ENCODE measurements at places on chromosomes 1 and 21.
A peak's percentile ranks its signal among the peaks of the same experiment; 100 is the strongest.

DNA sequence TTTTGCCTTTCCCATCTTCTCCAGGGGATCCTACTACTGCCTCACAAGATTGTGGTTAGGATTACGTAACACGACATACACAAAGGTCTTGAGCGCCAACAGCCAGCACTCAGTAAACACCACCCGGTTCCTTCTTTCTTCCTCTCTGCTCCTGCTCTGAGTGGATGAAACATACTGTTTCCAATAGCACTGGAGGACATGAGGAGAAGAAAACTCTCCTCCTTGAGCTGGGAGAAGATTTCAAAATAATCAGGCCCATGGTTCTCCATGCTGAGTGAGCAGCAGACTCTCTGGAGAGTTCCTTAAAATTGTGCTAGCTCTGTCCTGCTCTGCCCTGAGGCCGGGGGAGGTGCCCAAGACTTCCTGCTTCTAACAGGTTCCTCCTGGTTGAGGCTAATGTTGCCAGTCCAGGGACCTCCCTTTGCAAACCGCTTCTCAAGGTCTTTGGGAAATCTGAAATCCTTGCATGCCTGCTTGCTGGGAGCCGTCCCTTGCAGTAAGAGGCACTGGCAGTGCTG is 29.4 kb upstream of the MX1 start:
- no peak for DNase-seq

DNA sequence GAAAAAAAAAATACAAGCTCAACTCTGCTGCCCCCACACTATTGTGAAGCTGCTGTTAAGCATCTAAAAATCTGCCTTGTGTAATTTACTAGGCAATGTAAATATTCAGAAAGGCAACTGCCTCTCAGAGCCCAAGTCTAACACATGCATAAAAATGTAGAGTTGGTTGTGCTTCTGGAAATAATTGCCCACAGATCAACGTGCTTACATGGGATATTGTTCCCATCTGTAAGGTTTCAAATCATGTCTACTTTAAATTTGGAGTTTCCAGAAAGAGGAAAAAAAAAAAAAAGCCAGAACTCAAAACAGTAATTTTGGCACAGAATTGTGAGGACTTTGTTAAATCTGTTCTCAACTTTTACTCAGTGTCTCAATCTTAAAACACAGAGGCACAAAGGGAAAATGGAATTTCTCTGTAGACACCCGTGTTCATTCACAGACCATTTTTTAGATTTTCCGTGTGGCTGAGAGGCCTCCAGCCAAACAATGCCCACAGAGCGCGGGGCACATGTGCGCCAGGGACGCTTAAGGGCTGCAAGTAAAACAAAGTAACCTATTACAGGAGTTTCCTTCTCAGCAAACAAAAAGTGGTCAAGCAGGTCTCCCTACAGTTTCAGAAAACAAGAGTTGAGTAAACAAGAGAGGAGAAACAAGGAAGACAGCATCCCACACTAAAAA is 115.5 kb downstream of the RERE start:
- DNase-seq = peak; percentile 77

- DNase-seq = no peak
Measured at GRCh38 chr1:170686291-170686690, 22.4 kb downstream of the PRRX1 start.

- DNase-seq = no peak
Measured at GRCh38 chr1:245420926-245421325, 266.1 kb downstream of the KIF26B start.

DNA sequence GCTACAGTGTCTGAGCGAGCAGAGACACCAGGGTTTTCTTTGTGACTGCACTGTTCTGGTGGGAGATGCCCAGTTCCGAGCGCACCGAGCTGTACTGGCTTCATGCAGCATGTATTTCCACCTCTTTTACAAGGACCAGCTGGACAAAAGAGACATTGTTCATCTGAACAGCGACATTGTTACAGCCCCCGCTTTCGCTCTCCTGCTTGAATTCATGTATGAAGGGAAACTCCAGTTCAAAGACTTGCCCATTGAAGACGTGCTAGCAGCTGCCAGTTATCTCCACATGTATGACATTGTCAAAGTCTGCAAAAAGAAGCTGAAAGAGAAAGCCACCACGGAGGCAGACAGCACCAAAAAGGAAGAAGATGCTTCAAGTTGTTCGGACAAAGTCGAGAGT is 2.7 kb downstream of the ZBTB18 start:
- peak; percentile 62 for DNase-seq

GRCh38 chr1:38500891-38501290 is 358.7 kb downstream of the RRAGC start:
- no peak for DNase-seq

DNA sequence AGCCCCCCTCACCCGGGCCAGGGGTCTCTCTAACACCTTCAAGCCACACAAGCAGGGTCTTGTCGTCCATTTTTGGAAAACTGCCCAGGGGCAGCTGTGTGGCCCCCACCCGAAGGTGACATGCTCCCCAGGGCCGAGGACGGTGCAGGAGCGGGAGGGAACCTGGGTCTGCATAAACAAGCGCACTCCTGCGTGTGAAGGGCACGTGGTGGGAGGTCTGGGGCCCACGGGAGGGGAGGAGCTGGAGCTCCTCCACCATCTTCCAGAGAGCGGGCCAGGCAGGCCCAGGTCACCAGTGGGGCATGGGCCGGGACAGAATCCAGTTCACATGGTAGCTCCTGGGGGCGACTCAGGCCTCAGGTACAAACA is 16.5 kb downstream of the CFAP74 start:
- DNase-seq = no peak

GRCh38 chr1:204640578-204640977 is 45.0 kb downstream of the LRRN2 start:
- DNase-seq = peak; percentile 71

GRCh38 chr1:210342986-210343780 is 14.5 kb downstream of the HHAT start:
- no peak for DNase-seq

DNA sequence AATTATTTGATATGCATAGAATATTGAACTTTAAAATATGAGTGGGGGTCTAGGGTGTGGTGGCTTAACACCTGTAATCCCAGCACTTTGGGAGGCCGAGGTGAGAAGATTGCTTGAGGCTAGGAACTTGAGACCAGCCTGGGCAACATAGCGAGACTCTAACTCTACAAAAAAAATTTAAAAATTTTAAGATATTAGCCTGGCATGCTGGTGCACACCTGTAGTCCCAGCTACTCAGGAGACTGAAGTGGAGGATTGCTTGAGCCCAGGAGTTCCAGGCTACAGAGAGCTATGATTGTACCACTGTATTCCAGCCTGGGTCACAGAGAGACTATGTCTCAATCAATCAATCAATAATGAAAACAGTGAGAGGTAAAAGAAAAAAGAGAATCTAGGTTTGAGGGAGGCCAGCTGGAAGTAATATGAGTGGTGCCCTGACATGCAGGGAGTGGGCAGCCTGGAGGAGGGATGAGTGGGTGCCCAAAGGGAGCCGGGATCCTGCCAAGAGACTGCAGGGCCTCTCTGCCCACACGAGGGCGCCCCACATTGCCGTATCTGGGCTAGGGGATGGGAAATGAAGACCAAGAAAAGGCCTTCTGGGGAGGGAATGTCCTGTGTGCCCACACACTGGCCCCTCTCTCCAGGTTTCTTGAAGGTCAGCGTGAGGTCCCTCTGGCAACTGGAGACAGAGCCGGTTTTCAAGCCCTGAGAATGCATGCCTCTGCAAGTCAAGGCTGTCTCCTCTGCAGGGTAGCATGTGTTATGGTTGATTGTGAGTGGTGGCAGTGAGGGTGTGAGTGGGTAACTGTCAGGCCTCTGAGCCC is 93.9 kb upstream of the PPM1J start:
- DNase-seq = peak; percentile 87

DNA sequence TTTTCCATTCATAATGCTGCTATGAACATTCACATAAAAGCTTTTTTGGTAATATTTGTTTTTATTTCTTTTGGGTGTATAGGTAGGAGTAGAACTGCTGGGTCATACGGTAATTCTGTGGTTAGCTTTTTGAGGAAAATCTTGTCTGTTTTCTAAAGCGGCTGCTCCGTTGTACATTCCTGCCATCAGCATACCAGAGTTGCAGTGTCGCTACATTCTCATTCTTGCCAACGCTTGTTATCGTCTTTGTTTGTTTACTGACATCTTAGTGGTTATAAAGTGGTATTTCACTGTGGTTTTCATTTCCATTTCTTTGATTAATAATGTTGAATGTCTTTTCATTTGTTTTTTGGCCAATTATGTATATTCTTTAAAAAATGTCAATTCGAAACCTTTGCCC is 469.8 kb upstream of the ZP4 start:
- no peak for DNase-seq

GRCh38 chr1:8728464-8728863 is 89.0 kb downstream of the RERE start:
- DNase-seq = no peak

GRCh38 chr1:11707621-11708276 is 16.2 kb downstream of the DRAXIN start:
- DNase-seq = peak; percentile 96

GRCh38 chr1:63274979-63275378 is 47.4 kb upstream of the FOXD3 start:
- DNase-seq = no peak

DNA sequence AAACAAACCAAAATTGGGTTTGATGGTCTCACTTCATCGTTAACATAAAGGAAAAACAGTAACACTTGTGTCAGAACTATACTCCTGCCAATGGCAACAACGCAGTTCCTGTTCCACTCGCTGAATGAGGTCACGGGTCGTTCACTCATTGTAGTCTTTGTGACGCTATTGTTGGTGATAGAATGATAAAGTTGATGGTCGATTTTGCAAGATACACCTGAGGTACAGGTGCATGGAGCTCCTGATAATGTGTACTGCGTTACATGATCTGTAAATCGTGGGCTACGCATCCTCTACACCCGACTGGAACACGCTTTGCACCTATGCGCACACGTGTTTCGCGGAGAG is 391 bp upstream of the CENPS start:
- no peak for DNase-seq

GRCh38 chr1:158652721-158653334 is 33.7 kb downstream of the SPTA1 start:
- no peak for DNase-seq

GRCh38 chr1:188249811-188250210 is 1421.1 kb downstream of the PLA2G4A start:
- no peak for DNase-seq

DNA sequence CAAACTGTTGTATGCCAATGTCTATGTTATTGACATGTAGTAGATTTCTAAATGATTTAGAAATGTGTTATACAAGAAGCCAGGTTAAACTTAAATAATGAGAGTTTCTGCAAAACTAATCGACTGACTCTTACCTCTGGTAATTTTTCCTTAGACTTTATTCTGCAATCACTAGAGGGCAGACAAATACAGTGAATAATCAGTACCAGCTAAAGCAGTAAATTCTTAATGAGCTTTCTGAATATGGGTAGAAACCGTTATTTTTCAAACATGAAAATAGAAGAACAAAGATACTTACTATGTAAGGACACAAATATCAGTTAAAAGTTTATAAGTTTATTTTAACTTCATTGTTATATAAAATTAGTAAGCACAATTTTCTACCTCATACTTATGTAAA is 97.9 kb upstream of the RGS1 start:
- peak; percentile 48 for DNase-seq

- no peak for DNase-seq
Measured at GRCh38 chr1:117676615-117677130, 70.8 kb downstream of the TENT5C start.

DNA sequence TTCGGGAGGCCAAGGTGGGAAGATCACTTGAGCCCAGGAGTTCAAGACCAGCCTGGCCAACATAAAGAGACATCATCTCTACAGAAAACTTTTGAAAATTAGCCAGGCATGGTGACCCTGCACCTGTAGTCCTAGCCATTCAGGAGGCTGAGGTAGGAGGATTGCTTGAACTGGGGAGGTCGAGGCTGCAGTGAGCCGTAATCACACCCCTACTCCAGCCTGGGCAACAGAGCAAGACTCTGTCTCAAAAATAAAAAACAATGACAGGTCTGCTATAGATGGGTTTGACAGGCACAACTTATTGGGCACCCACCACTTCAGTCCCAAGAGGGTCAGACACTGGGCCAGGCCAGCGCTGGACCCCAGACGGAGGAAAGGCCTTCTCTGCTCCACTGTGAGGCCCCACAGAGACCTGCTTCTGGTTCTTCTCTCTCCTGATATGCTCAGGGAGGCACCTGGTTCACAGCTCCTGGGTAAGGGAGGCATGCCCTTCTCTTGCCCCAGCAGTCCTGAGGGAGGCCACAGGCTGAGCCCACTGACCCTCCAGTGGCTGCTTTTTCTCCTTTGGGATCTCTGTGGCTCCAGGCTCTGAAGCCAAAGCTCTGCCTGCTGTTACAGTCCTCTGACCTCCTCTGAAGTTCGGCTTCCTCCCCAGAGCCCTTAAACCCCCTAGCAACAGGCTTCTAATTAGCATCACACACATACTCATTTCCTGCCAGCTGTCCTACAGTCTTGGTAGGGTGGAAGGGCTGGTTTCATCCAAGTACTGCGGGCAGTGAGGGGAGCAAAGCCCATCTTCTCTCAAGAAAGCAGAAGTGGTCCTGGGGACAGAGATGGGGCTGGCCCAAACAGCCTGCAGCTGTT is 14.4 kb downstream of the S100A16 start:
- DNase-seq = peak; percentile 90

GRCh38 chr21:26753822-26754221 is 91.4 kb downstream of the ADAMTS1 start:
- no peak for DNase-seq

DNA sequence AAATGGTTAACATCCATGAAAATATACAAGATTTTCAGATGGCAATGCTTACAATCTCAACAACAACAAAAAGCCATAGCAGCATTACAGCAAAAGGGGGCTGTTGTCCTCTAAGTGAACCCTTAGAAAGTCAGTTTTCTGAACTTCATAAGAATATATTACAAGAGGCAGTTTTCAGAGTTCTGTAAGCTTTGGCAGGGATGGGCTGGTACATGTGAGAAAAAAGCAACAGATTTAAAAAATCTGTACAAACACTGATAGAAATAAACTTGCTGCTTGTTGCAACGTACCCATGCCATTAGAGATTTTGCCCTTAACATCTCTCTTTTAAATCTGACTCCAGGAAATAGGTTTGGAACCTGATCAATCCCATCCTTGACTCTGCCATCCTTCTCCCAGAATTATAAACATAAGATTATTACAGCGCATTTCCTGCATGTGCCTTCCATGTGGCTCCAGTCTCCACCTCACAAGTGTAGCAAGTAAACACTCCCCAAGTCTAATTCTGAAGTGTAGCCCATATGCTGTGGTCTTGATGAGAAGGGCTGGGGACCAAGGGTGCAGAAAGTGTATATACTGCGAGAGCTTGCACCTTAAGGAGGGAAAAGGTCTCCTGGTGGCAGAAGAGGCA is 101.4 kb upstream of the TSPAN2 start:
- DNase-seq = no peak

GRCh38 chr1:23475134-23475628 is 8.8 kb downstream of the ASAP3 start:
- no peak for DNase-seq

- DNase-seq = peak; percentile 21
Measured at GRCh38 chr1:150836129-150836773, 28.2 kb upstream of the CTSK start.

- DNase-seq = no peak
Measured at GRCh38 chr1:1602304-1602967, 2.5 kb upstream of the FNDC10 start.

Measured in NCI-H82 (cell line).